Hepatocyte (in vitro differentiated cells): ENCODE measurements at places on chromosomes 6 and 20. TPM values are rescaled to one million over a fixed set of nuclear protein-coding genes. Genes with fewer than 3 reads are reported as not detected.

Gene CALHM4
- not detected in 2 replicates for total RNA-seq

Gene LYRM2
- 38.5 and 48.6 TPM in 2 replicates for total RNA-seq

Gene TNFRSF6B
- total RNA-seq, result 0.97 and 3.3 TPM in 2 replicates

DNA sequence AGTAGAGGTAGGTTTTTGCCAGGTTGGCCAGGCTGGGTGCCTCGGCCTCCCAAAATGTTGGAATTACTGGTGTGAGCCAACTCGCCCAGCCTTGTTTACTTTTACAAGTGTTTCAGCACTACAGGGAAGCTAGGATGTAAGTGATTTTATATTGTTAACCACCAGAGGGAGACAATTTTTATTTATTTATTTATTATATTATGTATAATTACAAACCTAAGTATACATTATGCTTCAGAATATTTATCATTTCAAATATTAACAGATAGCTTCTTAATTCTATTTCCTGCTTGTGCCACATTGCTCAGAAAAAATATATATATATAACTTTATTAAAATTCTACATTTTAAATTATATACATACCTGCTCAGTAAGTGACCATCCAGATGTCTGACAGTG, 9.8 kb downstream of the MMUT start:
- H3K27ac ChIP-seq, result no peak overlapping the region
- H3K27me3 ChIP-seq, result no peaks in the 10 kb centered on the region
- H3K4me1 ChIP-seq, result no peaks in the 10 kb centered on the region
- H3K36me3 ChIP-seq, result no peaks in the 10 kb centered on the region
- DNase-seq, result peak; percentile 8

DNA sequence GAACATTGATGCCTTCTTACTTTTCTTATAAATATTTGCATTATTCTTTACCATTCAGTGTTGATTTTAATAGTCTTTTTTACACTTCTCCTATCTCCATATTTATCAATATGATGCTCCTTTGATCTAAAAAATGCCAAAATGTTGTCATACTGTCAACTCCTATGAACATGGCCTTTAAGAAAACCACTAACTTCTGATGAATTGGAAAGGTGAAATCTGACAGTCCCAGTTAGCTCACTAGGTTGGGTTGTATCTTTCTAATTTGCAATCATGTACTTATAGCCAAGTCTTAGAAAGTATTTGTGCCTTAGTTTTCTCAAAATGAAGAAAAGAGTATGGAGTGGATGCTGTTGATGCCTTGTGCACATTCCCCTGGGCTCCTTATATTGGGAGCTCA, 75.4 kb upstream of the SPACA1 start:
- no peak for DNase-seq
- H3K4me1 ChIP-seq, result peaks cover 10% of the 10 kb centered on the region
- H3K27me3 ChIP-seq, result peaks cover 9% of the 10 kb centered on the region
- no peak overlapping the region for H3K4me3 ChIP-seq

GRCh38 chr6:24659561-24659960, 7.1 kb downstream of the TDP2 start:
- no peaks in the 10 kb centered on the region for H3K36me3 ChIP-seq
- no peak for DNase-seq
- H3K4me1 ChIP-seq, result peaks cover 12% of the 10 kb centered on the region
- peak overlapping the region; percentile 65 for H3K27ac ChIP-seq
- no peak overlapping the region for H3K4me3 ChIP-seq

DNA sequence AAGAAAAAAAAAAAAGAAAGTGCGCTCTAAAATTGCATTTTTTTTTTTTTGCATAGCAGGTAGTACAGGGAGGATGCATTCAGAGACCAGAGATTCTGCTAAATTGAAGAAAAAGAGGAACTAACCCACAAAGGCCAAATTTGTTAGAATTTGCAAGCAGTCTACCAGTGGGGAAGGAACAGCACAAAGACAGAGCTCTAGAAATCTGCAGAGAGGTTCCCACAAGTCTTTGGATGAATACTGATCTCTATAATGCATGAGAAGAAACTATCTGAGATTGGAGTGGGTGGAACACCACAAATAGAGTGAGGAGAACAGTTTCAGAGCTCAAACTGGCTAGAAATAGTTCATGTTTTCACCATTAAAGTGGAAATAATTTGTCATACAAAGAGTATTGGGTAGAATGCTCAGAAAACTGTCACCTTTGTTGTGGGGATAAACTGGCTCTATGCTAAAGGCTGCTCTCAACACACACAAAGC, 79.6 kb upstream of the AHI1 start:
- H3K4me3 ChIP-seq, result no peak overlapping the region
- DNase-seq, result no peak
- H3K27ac ChIP-seq, result no peak overlapping the region

DNA sequence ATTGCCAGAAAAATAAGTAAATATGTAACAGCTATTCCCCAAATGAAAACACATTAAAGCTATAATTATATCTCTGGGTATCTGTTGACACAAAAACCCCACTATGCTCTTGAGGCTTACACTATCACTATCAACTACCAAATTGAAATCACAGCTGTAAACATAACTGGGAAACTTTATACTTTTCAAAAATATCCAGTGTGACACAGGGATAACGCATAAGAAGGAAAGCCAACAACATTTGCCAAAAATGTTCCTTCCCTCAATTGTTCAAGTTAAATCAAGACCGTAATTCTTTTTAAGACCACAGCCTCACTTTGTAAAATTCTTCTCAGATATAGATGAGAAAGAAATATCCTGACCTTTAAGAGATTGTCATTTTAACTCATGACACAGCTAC, 3.1 kb downstream of the ZHX3 start:
- no peaks in the 10 kb centered on the region for H3K36me3 ChIP-seq
- no peaks in the 10 kb centered on the region for H3K27me3 ChIP-seq
- peaks cover 14% of the 10 kb centered on the region for H3K4me1 ChIP-seq
- no peak for DNase-seq
- no peak overlapping the region for H3K4me3 ChIP-seq

Gene SLC24A3
- total RNA-seq, result 1.0 and 1.7 TPM in 2 replicates

DNA sequence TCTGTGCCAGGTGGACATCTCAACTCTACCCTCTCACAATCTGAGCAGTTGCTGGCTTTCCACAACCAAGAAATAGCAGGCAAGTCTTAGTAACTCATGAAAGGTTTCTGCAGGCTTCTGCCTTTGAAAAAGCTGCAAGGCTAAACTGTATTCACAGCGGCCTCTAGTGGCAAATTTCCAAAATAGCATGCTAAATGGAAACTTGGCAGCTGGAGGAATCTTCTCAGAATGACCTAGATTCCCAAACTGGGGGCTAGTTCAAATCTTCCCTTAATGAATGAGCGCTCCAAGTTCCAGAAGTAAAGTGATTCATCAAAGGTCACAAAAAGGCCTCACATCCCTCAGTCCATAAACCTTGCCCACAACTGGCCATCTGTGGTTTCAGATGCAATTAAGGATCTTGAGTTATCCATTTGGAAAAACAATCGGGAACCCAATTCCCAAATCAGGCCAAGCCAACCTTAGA, 11.9 kb upstream of the CPNE5 start:
- peak; percentile 85 for DNase-seq
- peak overlapping the region; percentile 89 for H3K27ac ChIP-seq
- H3K36me3 ChIP-seq, result no peaks in the 10 kb centered on the region
- no peaks in the 10 kb centered on the region for H3K27me3 ChIP-seq

DNA sequence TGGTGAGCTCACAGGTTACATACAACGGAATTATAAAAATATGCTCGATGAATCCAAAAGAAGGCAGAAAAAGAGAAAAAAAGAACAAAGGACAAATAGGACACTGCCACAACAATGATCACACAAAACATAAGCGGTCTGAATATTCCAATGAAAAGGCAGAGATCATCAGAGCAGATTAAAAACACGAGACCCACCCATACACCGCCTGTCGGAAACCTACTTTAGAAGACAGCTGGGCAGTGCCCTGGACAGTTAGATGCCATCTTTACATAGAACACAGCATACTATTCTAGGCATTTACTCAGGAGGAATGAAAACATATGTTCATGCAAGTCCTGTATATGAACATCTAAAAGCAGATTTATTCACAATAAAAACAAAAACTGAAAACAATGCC, 204.1 kb downstream of the TTLL2 start:
- H3K27me3 ChIP-seq, result no peaks in the 10 kb centered on the region
- H3K4me1 ChIP-seq, result no peaks in the 10 kb centered on the region
- DNase-seq, result no peak
- no peak overlapping the region for H3K27ac ChIP-seq
- no peak overlapping the region for H3K4me3 ChIP-seq

DNA sequence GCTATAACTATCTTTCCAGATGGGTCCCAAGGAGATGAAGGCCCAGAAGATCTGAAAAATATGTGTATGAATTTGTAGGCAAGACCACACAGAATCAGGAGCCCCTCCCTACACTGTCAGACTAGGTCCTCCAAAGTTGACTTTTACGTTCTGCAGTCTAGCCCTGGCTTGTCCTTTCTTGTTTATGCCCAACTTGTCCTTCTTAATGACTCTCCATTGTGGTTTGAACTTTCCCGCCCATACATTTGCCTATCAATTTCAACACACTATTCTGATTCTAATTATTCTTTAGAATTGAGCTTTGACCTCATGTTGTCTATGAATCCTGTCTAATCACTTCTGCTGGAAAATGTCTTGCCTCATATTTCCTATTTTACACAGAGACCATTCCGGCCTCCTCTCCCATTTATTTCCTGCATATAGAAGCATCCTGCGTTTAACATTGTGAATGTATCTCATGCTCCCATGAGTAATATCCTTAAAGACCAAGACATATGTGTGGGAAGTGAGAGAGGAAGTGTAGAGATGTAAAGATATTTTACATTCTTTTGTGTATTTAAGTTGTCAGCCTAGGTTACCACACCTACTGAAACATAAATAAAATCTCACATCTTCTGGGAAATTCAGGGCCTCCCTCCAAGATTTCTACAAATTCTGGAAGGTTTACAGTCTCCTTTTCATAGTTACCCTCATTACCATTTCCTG, 348.3 kb downstream of the BCKDHB start:
- no peaks in the 10 kb centered on the region for H3K36me3 ChIP-seq
- no peak overlapping the region for H3K4me3 ChIP-seq
- H3K27ac ChIP-seq, result no peak overlapping the region
- H3K27me3 ChIP-seq, result no peaks in the 10 kb centered on the region

DNA sequence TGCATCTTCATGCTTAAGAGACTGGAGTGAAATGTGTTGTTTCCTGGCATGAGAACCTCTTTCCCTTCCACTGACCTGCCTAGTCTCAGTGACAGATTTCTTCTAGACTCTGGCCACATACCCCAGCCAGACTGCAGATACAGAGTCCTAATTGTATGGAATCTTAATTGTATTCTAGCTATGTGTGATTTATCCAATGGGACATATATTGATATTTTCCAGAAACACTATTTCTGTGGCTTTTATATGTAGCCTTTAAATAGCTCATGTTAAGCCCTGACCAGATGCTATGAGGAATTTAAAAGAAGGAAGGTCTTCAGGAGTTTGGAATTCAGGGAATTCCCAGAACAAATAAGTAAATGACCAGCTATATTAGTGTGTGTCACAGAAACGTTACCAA, 99.0 kb downstream of the FIG4 start:
- no peaks in the 10 kb centered on the region for H3K27me3 ChIP-seq
- peaks cover 5% of the 10 kb centered on the region for H3K4me1 ChIP-seq
- no peak overlapping the region for H3K4me3 ChIP-seq
- no peak for DNase-seq
- no peaks in the 10 kb centered on the region for H3K36me3 ChIP-seq

Gene BMP5
- total RNA-seq, result 26.5 and 38.3 TPM in 2 replicates
